ENCODE measurements at places on chromosomes 3 and 15.

DNA sequence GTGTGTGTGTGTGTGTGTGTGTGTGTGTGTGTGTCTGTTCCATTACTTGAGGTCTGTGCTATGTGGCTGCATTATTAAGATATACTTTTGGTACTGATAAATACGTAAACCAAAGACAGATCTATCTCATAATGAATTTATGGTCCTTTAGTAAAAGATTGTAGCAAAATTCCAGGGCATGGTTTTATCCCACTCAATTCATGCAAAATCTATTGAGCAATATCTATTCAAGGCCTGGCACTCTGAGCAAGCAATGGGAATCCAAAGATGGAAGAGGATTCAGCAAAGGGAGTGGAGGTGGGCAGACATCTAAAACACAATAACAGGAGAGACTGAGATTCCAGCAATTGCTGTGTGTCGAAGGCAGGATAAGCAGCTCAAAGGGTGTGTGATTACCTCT is 86.8 kb downstream of the RFTN1 start:
- DNase-seq, result no peak

- no peak for DNase-seq
These were observed 7.9 kb downstream of the RTF1 start for GRCh38 chr15:41424809-41425208.

- DNase-seq, result no peak
These were observed 244.1 kb downstream of the LPP start for GRCh38 chr3:188397766-188398705.

DNA sequence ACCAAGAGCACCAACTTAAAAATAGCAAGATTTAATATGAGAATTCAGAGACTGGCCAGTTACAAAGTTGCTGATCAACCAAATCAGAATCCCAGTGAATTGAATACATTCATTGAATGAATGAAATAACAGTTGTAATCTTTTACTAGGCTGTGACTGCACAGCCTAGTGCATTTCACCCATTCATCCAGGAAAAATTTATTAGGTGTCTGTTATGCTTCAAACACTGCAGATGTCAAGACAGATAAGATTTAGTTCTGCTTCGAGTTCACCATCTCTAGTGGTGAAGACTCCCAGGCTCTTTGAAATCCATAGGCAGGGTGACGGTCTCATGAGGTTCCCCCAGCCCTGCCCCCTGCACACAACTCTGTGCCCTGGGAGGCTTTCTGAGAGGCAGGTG is 28.9 kb downstream of the TGM4 start:
- DNase-seq, result no peak

DNA sequence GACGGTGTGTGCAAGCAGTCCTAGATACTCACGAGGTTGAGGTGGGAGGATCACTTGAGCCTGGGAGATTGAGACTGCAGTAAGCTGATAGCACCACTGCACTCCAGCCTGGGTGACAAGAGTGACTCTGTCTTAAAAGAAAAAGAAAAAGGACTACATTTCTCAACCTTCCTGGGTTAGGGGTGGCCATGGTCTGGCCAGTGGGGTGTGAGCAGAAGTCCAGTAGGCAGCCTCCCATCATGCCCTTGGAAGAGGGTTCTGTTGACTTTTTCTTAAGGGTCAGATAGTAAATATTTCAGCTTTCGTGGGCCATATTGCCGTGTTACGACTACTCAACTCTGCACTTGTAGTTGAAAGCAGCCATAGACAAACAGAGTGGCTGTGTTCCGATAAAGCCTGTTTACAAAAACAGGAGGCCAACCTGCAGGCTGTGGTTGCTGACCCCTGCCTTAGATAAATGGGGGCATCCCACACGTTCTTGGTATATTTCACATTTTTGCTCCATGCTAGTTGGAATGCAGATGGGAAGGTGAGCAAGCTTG is 31.0 kb upstream of the PDE8A start:
- no peak for DNase-seq

All from activated CD4-positive, alpha-beta T cell treated with anti-CD3 and anti-CD28 coated beads, Interleukin-2, amount 50 U/mL, for 4 hours (primary cell).